ENCODE measurements at places on chromosomes 2 and 18.

- no peak for DNase-seq
Observed at GRCh38 chr18:25229081-25229480, 122.9 kb downstream of the ZNF521 start.

GRCh38 chr2:202529389-202529788, 105.4 kb upstream of the FAM117B start:
- DNase-seq: no peak

DNA sequence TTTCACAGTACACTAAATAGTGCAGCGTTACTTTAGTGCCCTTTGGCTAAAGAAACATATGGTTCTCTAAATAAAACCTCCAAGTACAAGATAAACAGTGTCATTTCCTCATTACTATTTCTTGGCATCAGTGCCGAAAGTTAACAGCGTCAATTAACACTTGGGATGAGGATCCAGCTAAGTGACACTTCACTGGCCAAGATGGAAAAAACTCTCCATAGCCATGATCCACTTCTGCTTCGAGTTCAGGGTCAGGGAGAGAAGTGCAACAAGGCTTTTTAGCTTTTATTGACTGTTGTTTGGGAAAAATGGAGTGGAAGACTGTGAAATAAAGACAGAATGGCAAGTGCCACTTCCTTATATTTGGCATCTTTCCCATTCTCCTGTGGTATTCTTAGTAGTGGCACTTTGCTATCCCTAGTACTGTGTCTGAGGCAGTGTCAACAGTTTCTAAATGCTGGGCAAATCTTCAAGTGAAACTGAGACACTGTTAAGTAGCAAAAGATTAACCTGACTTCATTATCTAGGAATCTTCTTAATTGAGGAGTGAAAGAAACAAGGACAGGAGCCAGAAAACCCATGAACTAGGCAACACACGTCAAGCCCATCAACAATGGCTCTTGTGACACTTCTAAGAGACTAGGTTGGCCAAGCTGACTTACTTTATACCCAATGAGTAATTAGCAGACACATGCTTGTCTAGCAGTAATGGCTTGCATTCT, 222.5 kb upstream of the SESTD1 start:
- DNase-seq: no peak

GRCh38 chr2:18290386-18290785, 270.1 kb downstream of the RDH14 start:
- no peak for DNase-seq

DNA sequence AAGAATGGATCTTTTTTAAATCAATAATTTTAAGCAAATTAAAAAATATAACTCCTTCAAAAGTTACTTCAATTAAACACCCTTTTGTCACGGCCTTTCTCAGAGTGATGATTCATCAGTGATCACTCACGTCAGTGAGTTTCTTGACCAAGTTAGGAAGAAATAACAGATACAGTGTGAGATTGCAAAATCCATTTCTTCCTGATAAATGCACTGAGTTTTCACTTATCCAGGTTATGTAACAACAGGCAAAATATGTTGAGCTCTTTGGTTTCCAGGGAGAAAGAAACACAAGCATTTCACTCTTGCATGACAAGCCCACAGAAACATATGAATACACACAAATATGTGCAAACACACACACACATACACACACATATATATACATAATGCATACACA, 195.9 kb upstream of the CYRIA start:
- DNase-seq: no peak

DNA sequence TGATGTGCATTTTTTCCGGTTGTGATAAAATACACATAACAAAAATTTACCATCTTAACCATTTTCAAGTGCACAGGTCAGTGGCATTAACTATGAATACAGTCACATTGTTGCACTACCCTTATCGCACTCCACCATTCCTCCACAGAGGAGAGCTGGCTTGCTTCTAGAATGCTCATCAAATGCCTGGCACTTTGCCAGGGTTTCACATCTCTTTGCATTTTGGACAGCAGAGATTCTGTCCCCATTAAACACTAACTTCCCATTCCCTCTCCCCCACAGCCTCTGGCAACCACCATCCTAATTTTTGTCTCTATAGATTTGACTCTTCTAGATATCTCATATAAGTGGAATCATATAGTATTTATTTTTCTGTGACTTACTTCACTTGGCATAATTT, 165.0 kb downstream of the ASB1 start:
- DNase-seq: no peak

- DNase-seq: no peak
Observed at GRCh38 chr2:202037086-202037485, 3.4 kb downstream of the FZD7 start.

GRCh38 chr2:158969162-158969714, 798 bp downstream of the TANC1 start:
- no peak for DNase-seq

DNA sequence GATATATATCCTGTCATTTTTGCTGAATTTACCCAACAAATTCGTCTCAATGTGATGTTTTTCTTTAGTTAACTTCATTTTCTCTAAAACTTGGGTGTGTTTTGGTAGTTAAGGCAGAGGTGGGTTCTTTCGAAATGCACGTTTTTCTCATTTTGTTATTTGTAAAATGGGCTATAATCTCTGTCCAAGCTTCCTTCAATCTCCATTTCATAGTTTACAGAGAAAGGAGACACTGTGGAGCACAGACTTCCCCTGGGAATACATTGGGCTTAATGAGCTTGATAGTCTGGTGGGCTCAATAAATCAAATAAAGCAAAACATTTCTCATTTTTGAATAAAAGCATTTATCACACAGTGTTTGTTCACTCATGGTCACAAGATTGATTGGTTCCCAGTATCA, 145.1 kb downstream of the AGPS start:
- DNase-seq: no peak

DNA sequence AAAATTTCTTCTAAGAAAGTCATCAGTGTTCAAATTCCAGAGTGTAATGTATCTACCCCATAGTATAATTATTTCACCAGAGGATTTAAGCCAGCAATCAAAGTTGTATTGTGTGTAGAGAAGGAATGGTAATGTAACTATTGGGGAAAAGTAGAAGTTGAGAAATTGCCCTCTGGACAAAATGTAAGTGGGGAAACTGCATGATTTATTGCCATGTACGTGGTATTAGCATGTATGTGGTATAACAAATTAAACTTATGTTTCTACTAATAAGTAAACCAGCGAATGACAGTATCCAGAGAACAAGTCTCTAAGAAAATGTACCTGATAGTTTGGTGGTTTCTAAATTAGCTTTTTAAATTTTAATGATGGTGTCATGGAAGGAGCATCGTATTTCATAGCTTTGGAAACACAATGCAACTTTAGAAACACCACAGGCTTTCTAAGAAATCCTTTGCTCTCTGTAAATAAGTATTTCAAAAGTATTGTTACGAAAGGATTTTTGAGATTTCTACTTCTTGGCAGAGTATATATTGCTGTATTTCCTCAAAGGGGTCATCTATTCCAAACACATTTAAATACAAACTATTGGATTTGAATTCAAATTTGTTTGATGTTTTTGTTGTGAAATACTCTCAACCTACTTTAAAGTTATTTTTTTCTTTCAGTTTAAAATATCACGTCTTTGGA, 1018.9 kb upstream of the ZEB2 start:
- no peak for DNase-seq

DNA sequence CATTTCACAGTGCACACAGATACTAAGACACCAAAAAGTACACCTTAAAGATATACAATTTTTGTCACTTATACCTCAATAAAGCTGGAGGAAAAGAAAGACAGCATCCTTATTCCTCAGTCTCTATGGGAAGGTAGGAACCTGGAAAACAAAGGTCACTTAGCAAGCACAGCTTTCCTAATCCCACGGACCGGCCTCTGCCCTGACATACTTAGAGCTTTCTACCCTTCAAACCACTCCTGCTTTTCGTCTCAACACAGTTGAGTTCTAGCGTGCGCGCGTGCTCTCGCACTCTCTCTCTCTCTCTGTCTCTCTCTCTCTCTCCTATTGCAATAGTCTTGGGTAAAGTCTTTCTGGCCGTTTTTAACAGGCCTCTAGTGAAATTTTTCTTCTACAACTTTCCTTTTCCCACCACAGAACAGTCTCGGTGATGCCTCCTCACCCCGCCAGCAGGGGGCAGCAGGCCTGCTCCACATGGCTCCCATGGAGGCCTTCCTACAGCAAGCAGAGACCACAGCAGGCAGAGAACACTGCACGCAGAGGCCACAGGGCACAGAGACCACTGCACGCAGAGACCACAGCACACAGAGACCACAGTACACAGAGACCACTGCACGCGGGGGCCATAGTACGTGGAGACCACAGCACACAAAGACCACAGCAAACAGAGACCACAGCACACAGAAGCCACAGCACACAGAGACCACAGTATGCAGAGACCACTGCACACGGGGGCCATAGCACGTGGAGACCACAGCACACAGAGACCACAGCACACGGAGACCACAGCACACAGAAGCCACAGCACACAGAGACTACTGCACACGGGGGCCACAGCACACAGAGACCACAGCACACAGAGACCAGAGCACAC, 106.9 kb downstream of the FBXO15 start:
- DNase-seq: peak; percentile 42

DNA sequence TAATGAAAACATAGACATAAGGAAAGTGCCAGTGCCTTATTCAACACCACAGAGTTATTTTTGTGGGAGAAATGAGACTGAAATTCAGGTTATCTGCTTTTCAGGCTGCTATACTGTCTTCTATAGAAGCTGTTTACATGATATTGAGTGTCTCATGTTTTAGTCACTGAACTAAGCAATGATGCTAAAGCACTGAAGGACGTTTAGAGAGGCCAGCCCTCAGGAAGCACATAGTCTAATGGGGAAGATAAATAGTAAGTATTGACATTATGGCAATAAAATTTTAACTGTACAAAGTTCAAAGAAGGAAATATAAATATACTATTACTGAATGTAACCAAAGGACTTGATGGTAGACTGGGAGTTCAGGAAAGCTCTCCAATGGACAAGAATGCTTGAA, 186.4 kb upstream of the ZC3H15 start:
- DNase-seq: no peak

All from CD4-positive, alpha-beta T cell treated with Interleukin-2 at 100 ng/mL for 4 hours (primary cell).